ENCODE measurements at places on chromosomes 13 and 19.

DNA sequence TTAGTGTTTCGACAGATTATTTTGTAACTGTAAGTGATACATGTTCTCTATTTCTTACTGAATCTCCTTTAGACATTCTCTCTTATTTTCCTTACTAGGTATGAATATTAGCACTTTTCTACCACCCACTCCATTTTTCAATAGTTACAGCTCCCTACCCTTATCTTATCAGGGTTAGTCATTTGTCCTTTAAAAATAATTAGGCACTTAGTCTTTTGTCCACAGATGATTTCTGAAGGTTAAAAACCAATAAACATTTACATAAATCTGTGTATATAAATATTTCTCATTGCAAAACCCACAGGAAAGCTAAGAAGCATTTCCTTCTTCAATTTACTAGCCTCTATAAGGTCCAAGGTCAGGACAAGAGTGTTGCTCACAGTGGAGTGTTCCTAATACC is 624.1 kb upstream of the MIR17HG start:
- DNase-seq = no peak

- no peak for DNase-seq
Measured at GRCh38 chr19:29683009-29683408, 17.7 kb downstream of the PLEKHF1 start.

DNA sequence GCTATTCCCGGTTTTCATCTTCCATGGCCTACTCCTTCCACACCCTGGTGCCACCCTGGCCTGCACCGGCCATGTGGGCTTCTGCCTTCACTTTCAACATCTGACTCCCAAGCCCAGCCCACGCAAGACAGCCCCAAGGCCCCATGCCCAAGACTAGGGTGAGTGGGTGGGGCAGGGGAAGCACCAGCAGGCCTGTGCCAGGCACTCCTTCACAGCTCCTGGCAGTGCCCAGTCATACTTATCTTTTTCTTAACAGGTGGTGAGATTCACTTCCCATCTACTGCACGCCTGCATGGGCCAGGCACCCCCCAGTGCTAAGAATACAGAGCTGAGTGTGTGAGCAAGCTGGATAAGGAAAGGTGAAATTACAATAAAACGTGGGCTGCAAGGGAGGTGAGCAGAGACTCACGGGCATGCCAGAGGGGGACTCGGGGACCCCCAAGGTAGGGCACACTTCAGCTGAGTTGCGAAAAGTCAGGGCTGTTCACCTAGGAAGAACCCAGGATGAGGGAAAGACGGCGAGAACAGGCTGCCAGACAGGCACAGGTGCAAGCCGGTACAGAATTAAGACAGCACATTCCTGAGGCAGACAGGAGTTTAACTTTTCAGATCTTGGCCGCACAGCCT is 55.7 kb downstream of the COL4A1 start:
- DNase-seq = no peak

GRCh38 chr19:35204799-35205732 is 23.5 kb downstream of the FAM187B start:
- no peak for DNase-seq

GRCh38 chr19:752652-753517 is 2.0 kb downstream of the MISP start:
- DNase-seq = peak; percentile 89

- no peak for DNase-seq
Measured at GRCh38 chr19:56367829-56368711, 25.3 kb downstream of the ZNF582 start.

Data from HT-29 (cell line).